ENCODE measurements at places on chromosomes 1 and 21. TPM values are rescaled to one million over a fixed set of nuclear protein-coding genes. Genes with fewer than 3 reads are reported as not detected.

Gene S100A7
- total RNA-seq = not detected

GRCh38 chr1:42944246-42944928, 14.3 kb downstream of the SLC2A1 start:
- DNase-seq = no peak

GRCh38 chr1:227952374-227953021, 4.8 kb upstream of the WNT9A start:
- DNase-seq = no peak

Gene MYBPH
- not detected for total RNA-seq

Gene KRTAP21-2
- total RNA-seq = not detected

Gene CLCA2
- not detected for total RNA-seq

- no peak for DNase-seq
Observed at GRCh38 chr21:36848730-36849274, 117.7 kb downstream of the HLCS start.

Gene FAM229A
- 4.2 TPM for total RNA-seq

- no peak for DNase-seq
Observed at GRCh38 chr1:248818505-248819374, 7.0 kb downstream of the SH3BP5L start.

- no peak for DNase-seq
Observed at GRCh38 chr21:31743712-31744111, 11.8 kb upstream of the SCAF4 start.

Gene TLCD4
- not detected for total RNA-seq

GRCh38 chr1:222045786-222046185, 303.9 kb upstream of the DUSP10 start:
- no peak for DNase-seq

Gene UCHL5
- 97.2 TPM for total RNA-seq

Gene TPTE
- not detected for total RNA-seq

DNA sequence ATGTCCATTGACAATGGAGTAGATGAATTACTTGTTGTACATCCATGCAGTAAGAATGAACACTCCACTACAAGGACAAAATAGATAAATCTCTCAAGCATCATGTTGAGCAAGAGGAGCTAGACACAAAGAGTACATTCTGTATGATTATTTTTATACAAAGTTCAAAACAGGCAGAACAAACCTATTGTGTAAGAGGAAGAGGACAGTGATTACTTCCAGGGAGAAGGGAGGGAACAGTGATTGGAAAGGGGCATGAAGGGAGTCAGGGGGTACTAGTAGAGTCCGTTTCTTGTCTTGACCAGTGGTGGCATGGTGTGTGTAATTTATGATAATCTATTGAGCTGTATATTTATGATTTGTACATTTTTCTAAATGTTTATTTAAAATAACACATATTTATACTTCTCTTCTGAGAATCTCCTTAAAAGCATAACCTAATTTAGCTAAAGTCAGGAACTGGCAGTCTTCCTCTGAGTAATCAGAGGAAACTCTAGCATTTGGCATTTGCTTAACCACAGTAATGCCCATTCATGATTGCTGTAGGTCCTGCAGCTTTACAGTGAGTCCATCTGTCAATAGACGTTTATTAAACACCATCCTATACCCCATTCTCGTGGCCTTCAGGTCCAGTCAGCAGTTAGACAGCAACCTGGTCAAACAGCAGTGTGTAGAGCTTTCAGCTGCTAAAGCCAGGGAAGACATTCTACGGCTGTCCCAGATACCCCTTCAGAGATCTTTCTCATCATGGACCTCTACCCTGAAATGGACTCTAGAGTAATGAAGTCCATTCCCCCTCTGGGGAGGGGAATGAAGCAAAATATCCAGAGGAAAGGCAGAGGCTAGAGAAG, 114.1 kb upstream of the GALNT2 start:
- DNase-seq = no peak

Gene ERG
- total RNA-seq = 0.14 TPM

Gene RAB29
- total RNA-seq = 29.1 TPM

- DNase-seq = no peak
Observed at GRCh38 chr1:231318015-231318355, 19.7 kb downstream of the EXOC8 start.

DNA sequence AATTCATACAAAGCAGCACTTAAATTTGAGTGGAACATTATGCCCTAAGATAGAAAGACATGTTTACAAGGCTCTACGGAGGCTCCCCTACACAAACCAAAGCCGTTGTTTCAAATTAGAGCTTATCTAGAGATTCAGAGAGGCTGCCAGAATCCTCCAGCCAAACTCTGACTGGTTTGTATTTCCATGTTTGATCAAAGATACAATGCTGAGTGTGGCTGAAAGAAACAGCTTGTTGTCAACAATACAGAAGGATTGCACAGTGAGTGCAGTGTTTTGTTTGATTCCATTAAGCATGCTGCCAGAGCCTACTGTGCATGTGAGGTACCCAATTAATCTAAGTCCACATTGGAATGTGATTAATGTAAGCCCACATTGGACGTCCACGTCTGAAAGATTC, 402.7 kb downstream of the DISC1 start:
- DNase-seq = no peak

DNA sequence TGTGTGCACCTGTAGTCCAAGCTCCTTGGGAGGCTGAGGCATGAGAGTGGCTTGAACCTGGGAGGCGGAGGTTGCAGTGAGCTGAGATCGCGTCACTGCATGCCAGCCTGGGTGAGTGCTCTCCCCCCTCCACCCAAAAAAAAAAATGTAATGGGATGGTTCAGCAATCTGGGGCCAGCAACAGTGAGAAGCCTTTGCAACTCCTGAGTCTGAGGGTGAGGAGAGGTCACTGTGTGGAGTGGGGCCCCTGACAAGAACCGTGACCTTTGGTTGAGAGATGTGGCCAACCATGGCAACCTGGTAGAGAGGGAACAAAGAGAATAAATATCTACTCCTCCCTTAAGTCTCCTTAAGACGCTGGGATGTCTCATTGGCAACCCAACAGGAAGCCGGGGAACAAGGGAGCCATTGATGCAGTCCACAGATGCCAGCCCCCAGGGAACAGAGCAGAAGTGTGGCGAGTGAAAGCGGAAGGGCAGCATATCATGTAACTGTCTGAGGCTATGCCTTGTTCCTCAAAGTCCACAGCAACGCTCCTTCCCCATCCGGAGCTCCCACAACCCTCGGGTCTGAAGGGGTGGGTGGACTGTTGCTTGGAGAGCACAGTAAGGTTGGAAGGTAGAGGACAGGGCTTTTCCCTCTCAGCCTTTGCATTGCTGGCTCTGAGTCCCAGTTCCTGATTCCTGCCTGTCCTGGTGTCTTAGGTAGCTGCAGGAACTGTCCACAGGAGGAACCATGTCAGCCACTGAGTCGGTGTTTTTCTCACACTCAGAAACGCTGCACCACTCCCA, 8.3 kb downstream of the TRNP1 start:
- DNase-seq = no peak

DNA sequence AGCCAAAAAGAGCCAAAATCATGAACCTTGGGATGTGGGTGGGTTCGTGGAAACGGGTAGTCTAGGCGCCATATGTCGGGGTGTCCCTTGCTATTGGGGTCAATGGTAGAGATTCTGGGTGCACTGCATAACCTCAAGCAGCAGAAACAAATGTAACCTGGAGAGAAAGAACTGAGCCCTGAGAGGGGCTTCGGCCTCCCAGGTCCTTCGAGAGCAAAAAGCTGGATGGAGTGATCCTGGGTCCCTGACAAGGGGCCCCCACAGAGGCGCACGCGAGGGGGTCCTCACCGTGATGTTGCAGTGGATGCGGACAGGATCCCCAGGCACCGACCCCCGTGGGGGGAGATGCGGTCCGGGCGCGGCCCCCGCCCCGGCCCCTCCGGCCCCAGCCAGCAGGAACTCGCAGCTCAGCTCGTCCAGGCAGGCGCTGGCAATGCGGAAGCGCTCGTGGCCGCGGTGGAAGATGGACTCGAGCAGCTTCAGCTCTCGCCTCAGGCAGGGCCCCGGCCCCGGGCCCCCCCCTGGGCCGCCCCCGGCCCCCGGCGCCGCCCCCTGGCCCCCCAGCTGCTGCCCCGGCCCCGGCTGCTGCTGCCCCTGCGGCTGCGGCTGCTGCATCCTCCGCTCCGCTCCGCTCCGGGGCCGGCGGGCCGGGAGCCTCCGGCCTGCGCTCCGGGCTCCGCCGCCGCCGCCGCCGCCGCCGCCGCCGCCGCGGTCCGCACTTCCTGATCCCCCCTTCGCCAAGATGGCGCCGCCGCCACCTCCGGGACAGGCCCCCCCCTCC, at the start of gene UBE2Q1:
UBE2Q1 (minus strand) TSS at position 724 of the 781 bp plus-strand sequence; CDS start at position 615, 109 bp downstream.
- DNase-seq = peak; percentile 82

DNA sequence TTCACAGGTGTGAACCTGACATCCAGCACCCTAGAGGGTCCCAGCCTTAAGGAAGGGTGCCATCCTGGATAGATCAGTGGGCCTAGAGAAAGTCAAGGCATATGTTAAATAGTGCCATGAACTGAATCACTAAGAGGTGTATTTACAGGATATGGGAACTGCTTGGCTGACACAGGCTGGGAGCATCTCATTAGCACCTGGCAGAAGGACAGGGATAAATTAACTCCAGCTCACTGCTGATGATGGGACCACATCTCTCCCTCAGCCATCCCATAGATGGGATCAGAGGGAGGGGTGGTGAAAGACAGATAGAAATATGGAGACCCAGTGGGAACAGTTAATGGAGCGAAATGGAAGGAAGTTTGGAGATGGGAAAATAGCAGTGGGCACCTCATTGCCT, 122.0 kb downstream of the IGSF21 start:
- DNase-seq = no peak

Gene FALEC
- not detected for total RNA-seq

Gene RGS7
- not detected for total RNA-seq

Gene UBIAD1
- 32.5 TPM for total RNA-seq

DNA sequence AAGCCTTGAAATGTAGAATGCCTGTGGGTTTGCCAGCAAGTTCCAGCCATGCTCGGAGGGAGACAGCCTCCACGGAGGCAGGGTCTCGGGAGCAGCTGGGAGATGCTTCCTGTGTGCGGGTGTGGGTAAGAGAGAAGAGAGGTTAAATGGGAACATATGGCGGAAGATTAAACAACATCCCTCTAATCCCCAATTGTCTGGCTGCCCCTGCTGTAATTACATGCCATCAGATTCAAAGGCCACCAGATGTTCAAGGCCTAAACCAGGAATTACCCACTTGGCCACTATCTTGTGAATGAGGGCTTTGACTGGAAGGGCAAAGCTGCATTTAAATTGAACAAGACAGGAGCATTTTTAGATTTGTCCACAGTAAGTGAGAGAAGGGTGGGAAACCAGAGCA, 81.4 kb upstream of the BACE2 start:
- no peak for DNase-seq

DNA sequence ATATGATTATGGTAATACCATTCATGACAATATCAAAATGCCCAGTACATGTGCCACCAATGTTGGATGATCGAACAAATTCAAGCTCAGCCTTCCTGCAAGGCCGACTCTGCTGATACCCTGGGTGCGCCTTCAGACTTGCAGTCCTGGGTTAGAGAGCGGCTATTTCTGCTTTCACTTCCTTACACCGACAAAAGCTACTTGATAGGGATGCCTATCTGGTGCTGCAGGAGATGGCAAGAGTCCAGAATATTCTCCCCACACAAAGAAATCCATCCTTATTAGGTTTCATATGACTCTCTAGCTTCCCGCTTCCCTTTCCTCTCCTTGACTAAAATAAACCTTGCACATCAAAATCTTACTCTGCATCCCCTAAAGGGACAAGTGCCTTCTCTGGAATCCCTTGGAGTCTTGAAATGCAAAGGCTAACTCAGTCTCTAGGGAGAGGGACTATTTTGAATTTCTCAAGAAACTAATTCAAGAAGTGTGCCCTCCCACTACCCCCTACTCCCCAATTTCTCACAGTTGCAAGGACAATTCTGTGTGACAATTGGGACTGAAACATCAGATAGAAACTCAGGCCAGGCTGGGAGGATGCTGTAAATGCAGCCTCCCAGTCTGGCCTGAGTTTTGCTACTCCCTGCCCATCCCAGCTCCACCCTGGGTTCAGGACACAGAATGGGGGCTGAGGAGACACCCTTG, 103.1 kb upstream of the USP24 start:
- no peak for DNase-seq

DNA sequence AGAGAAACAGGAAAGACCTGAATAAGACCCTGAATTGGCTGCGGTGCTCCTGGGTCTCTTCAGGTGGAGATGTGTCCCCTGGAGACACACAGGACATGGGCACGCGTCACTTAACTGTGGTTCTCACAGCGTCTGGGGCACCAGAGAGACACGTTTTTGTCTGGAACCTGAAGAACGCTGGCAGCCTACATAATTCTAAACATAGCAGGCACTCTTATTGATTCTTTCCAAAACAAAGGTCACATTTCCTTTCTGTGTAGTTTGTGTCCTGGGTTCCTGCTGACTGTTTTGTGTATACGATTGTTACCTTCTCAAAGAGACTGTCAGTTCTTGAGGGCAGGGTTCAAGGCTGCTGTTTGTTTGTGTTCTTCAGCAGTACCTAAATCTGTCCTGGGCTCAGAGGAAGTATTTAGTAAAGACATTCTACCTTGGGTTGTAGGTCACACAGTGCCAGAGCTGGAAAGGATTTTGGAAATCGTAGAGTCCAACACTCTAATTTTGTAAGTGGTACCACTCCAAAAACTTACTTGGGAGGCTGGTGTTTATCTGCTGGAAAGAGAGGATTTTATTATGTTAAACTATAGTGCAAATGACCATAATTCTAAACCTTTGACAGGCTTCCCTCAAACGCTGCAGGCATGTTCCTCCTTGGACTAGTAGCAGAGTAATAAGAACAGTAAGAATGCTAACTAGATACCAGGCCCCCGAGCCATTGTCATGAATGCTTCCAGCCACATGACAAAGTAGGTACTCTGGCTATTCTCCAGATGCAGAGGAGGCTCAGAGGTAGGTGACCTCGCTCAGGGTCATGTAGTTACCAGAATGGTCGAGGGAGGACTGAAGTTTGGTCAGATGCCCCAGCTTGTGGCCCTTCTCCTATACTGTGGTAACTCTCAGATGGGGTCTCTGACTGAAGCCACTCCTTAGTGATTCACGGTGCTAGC, 164.3 kb downstream of the DHRS3 start:
- DNase-seq = peak; percentile 73

DNA sequence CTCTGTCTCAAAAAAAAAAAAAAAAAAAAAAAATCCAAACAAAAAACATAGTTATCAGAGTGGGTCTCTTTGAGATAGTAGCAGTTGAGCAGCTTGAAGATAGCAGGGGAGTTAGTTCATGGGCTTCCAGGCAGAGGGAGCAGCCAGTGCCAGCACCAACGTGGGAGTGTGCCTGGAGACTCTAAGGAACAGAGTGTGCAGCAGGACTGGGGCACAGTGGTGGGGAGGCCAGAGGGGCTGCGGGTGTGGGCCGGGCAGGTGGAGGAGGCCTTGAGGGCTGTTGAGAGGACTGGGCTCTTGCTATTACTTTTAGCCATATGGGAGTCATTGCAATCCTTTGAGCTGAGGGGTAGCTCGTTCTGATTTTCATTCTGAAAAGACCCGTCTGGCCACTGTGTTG, 63.8 kb downstream of the RYR2 start:
- no peak for DNase-seq

DNA sequence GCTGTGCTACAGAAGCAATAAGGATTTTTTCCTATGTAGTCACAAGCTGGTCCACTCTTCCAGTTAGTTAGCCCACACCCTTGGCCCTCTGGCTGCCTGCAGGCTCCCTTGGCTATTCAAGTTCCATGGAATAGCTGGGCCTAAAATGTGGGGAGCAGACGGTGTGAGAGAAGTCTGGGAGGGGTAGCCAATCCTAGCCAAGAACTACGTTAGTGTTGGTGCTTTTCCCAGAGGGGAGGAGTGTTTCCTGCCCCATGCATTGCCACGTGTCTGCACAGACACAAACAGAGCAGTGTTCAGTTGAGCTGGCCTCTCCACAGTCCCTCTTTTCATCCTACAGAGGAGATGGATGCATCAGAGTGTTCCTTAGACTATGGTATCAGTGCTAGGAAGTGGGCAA, 59.0 kb upstream of the IPO9 start:
- no peak for DNase-seq

- DNase-seq = no peak
Observed at GRCh38 chr1:113442131-113442530, 51.8 kb downstream of the MAGI3 start.
